ENCODE measurements at places on chromosomes 5 and 9.

DNA sequence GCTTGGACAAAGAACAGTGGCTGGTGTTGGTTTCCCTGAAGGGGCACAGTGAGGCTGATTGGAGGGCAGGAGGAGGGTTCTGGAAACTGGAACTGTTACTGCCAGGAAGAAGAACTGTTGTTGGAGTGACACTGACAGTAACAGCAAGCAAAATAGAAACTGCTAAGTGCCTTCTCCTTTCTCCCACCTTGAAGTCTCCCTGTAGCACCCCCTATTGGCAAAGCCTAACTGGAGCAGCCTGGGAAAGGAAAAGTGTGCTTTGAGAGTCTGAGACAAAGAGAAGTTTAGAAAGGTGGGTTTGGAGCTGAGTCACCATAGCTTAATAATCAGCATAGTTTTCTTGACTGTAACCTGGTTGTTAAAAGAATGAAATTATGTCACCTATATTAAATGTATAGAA is 2.5 kb upstream of the TMEM174 start:
- no peak for DNase-seq

DNA sequence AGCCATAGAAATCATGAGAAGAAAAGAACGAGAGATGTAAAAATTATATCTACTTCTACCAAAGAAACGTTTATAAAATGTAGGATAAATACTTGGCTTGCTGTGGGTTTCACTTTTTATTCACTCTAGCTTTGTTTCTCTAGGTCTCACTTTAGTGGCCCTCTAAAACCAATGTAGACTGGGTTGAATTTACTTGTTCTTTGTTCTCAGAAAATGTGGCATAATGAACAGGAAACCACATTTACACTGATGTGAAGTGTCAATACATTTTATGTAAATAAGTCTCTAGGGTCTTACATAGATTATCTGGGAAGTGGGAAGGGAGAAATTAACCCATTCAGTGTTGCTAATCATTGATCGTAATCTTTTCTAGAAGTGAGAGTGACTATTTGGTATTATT is 58.9 kb downstream of the PLPPR1 start:
- DNase-seq, result no peak

DNA sequence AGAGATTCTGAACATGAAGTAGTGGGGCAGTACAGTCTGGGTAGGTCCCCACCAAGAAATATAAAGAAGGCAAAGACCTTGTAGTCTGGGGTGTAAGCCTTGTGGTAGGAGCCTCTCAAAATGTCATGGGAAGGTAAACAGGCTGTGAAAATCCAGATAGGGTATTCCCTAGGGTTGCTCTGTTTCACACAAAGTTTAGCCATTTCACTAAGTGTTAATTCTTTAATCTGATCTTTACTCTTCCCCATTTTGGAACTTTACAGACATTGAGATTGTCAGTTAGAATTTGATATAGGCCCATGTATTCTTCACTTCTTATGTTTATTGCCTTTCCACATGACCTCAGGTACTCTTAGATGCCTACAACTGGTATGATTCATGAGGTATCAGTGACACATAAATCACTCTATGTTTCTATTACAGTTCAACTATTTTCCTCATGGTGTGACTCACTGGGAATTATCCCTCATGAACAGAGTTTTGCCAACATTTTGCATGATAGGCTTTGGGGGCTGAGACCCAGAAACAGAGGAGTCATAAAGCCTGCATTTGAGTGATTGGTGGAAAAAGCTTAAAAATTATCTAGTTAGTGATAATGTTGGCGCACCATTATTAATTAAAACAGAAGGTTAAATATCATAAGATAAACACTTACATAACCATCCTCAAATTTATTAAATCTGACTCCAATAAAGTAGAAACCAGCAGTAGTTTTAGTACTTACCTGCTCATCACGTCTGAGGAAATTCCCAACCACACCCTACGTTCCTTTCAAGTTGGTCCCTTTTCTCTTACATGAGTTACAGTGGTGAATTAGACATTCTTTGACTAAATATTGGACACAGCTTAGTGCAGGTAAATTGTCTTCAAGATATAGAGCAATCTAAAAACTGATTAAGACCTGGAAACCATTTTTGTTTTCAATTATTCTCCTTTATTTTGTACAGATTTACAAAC is 399.8 kb upstream of the MEF2C start:
- DNase-seq, result no peak

DNA sequence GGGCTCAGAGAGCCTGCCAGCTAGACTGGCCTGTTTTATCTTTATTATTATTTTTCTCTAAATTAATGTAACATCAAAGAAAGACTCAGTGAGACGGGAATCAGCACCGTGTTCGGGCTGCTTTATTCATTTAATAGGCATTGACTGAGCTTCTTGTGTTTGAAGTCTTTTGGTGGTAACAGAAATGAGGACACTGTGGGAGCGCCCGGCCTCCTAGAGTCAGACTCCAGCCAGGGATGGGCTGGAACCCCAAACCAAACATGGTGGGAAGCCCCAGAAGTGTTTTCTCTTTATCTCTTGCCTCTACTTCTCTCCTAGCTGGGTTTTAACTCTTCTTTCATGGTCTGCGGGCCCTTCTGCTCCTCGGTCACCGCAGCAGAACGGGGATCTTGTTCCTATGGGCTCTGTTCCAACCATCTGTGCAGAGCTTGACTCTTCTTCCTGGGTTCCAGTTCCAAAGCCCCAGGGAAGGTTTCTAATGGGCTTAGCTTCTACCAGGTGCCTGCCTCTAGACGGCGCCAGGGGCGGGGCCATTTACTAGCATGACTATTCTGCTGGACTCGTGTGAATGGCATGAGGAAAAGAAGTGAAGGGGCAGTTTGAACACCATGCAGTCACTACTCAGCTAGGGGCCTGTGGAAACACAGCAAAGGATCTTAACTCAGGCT is 123.8 kb downstream of the FGF18 start:
- no peak for DNase-seq

GRCh38 chr9:130986356-130986965 is 22.5 kb upstream of the LAMC3 start:
- DNase-seq, result no peak

GRCh38 chr5:21097661-21098060 is 1109.7 kb upstream of the CDH18 start:
- no peak for DNase-seq

- DNase-seq, result no peak
These were observed 67.4 kb downstream of the CTSL start for GRCh38 chr9:87793292-87793691.

DNA sequence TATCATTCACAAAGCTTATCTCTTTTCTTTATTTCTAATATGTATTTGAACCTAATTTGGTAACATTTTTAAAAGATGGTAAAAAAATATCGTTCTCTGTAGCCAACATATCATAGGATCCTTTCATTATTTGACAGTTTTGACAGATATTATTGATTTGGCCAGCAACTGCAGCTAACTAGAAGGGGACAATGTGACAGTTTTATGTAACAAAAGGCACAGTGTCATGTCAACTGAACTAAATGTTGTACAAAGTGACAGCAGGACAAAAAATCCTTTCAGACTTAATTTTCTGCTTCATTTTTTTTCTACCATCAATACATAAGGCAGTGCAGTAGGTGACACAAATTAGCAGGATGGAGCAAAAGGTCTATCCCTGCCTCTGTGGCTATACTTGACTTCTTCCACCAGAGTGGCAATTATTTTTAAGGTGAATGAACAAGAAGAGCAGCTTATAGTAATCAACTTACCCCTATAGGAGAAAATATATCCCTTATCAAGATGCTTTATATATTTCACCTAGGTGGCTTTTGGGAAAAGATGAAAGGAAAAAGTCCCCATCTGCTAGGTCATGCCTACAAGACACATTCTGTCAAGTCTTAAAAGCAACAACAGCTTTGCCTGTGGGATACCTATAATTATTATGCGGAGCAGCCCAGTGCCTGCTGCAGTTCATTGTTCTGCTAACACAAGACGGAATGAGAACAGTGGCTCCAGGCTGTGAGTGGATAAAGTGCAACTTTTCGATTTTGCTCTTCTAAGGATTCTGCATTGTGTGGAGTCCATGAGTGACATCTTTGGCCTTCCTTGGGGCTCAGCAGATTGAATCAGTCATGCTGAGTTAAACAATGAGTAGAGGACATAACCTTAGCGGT is 694.9 kb downstream of the ISL1 start:
- no peak for DNase-seq

- DNase-seq, result no peak
These were observed 173.5 kb downstream of the TRIM32 start for GRCh38 chr9:116860509-116861120.

GRCh38 chr9:13431222-13431536 is 151.7 kb upstream of the MPDZ start:
- no peak for DNase-seq

DNA sequence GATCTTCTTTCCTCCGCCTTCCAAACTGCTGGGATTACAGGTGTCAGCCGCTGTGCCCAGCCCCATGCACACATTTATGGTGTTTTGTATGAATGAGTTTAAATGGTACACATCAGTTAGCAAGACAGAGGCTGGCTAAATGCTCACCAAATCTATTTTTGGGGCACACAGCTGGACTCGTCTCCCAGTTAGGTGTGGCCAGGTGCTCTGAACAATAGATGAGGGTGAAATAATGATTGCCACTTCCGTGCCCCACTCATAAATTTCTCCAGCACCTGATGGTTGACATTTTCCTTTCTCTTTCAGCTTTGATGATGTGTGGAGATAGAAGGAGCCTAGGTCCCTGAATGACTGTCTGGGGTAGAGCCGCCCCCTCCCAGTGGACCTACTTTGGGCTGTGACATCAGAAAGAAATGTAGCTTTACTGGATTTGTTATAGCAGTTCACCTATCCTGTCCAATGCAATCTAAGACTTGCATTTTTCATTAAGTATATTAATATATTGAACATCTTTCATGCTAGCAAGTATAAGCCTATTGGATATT is 8.6 kb upstream of the RAPGEF1 start:
- DNase-seq, result no peak

- DNase-seq, result no peak
These were observed 6.6 kb upstream of the AOPEP start for GRCh38 chr9:94719878-94720277.

DNA sequence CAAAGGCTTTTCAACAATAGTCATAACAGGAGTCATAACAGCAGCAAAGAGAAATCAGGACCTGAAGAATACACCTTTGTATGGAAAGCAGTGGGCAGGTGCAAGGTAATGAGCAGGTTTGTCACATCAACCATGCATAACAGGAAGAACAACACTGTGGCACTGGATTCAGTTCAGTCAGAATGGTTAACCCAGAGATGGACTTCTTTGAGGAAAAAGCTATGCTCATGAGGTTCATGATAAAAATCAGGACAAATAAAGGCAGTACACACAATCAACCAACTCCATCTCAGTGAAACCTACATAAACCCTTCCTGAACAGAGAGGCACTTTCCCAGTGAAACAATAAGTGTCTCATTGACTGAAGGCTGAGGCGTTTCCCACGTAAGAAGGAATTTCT is 27.0 kb downstream of the ABITRAM start:
- no peak for DNase-seq

DNA sequence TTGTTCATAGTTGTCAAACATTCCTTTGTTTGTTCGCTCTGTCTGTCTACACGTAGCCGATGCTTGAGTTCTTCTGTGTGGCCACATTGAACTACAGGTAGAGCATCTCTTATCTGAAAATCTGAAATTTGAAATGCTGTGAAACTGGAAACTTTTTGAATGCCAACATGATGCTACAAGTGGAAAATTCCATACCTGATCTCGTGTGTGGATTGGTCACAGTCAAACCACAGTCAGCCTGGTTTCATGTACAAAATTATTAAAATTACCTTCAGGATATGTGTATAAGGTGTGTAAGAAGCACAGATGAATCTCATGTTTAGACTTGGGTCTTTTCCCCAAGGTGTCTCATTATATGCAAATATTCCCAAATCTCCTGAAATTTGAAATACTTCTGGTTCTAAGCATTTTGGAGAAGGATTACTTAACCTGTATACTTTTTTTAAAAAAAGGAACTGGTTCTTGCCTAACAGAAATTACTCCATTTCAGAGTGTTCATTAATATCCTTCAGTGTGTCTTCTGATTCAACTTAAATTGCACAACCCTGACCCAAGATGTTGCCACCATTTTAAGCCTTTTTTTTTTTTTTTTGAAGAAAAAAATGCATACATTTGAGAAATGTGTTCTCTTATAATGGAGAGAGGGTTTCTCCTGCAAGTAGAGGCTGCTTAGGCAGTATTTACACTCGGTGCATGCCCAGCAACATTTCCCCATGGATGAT is 254.3 kb downstream of the MAST4 start:
- DNase-seq, result no peak

DNA sequence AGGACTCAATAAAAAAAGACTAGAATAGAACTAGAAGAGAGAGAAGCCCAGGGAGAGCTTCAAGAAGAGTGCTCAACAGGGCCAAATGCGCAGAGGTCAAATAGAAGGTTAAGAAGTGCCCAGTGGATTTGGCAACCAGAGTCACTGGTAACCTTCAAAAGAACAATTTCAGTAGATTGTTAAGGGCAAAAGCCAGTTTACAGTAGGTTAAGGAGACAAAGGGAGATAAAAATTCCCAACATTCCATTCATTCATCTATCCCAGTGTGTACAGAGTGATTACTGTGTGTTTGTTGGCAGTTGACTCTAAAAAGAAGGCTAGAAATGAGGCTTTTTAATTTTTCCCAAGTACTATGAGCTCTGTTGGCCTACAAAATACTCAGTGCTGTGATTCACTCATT is 69.4 kb downstream of the RIGI start:
- DNase-seq, result no peak

- DNase-seq, result no peak
These were observed 56.6 kb upstream of the MOCS2 start for GRCh38 chr5:53166183-53166495.

- no peak for DNase-seq
These were observed 256.6 kb downstream of the FANCC start for GRCh38 chr9:95060916-95061315.

DNA sequence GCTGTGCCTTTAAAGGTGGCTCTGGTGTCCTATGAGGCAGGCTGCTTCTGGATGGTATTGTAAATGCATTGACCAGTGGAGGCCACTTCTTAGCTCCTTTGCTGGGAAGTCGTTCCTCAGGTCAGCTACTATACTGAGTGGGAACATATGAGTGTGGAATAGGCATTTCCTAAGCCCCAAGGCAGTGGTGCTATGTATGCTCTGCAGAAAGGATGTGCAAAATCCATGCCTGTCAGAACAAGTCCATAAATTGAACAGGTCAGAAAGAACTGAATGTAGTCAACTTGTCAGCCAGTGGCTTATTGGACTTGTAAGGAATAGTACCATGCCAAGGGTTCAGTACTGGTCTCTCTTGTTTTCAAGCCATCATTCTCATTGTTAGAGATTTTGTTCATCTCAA is 216.4 kb downstream of the CDH10 start:
- no peak for DNase-seq

DNA sequence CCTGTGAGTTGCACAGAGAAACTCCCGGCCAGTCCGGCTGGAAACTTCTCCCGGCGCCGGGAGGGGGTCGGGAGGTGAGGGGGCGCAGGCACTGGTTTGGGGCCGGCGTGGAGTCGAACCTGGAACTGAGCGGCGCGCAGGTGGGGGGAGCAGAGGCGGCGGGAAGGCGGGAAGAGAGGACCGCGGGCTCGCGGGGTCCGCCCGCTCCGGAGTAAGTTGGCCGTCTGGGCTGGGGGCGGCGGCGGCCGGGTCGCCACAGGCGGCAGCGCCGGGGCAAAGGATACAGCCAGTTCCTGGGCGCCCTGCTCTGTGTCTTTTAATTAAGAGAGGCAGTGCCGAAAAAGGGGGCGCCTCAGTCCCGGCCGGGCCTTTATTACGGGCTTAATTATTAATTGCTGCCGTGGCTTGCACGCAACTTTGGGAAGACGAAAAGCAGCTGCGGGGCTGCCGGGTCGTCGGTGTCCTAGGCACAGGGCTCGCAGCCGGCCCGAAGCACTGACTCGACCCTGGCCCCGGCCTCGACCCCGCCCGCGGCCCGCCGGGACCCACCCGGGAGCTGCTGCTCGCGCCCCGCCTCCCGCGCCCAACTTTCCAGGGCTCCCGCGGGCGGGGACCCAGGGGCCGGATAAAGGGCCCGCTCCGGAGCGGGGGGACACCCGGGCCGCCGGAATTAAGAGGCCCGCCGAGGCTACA is 1.1 kb downstream of the NTNG2 start:
- DNase-seq, result no peak
